ENCODE measurements at places on chromosomes 1 and 21. TPM values are rescaled to one million over a fixed set of nuclear protein-coding genes. Genes with fewer than 3 reads are reported as not detected.

The ZBTB21 gene
- total RNA-seq = 8.7 TPM

The TSPAN1 gene
- total RNA-seq = 4.7 TPM

The NUP210L gene
- total RNA-seq = 0.04 TPM

The C1QB gene
- 14.4 TPM for total RNA-seq

The OR2T29 gene
- not detected for total RNA-seq

The SPATA1 gene
- 1.1 TPM for total RNA-seq

The IQCC gene
- 1.3 TPM for total RNA-seq

The ALX3 gene
- not detected for total RNA-seq

The NECTIN4 gene
- total RNA-seq = 115 TPM

The GJB3 gene
- total RNA-seq = 61.7 TPM

The AIM2 gene
- 0.52 TPM for total RNA-seq

The CNIH3 gene
- 2.1 TPM for total RNA-seq

The HLX gene
- 0.48 TPM for total RNA-seq

The LDLRAD2 gene
- 0.04 TPM for total RNA-seq

The UMODL1 gene
- 0.08 TPM for total RNA-seq

The AMY2A gene
- not detected for total RNA-seq

The NR1I3 gene
- not detected for total RNA-seq

The FH gene
- total RNA-seq = 54.8 TPM

The CD101 gene
- total RNA-seq = 1.5 TPM

The KRTAP12-2 gene
- not detected for total RNA-seq

The THEM5 gene
- total RNA-seq = 0.32 TPM

The LIN9 gene
- 3.4 TPM for total RNA-seq

The OR2L2 gene
- total RNA-seq = not detected

The S100A14 gene
- total RNA-seq = 1,938 TPM

The NASP gene
- total RNA-seq = 49.9 TPM

The SYNC gene
- 5.0 TPM for total RNA-seq

The ATP1A4 gene
- total RNA-seq = not detected

The VASH2 gene
- 0.36 TPM for total RNA-seq

The ACKR1 gene
- 17.6 TPM for total RNA-seq

The FCRL5 gene
- total RNA-seq = 0.72 TPM

The AGTRAP gene
- 50.4 TPM for total RNA-seq

The C2CD2 gene
- total RNA-seq = 11.4 TPM

The PLEKHN1 gene
- 26.4 TPM for total RNA-seq

The TEX38 gene
- not detected for total RNA-seq

The S100B gene
- 0.64 TPM for total RNA-seq
